ENCODE measurements at places on chromosomes 3 and 15.
A peak's percentile ranks its signal among the peaks of the same experiment; 100 is the strongest.

GRCh38 chr3:130692455-130692854 is 54.2 kb downstream of the PIK3R4 start:
- no peak for DNase-seq

- DNase-seq, result no peak
Observed at GRCh38 chr3:133246773-133247172, 153.1 kb upstream of the BFSP2 start.

- DNase-seq, result no peak
Observed at GRCh38 chr15:48266024-48266689, 60.1 kb downstream of the SLC12A1 start.

DNA sequence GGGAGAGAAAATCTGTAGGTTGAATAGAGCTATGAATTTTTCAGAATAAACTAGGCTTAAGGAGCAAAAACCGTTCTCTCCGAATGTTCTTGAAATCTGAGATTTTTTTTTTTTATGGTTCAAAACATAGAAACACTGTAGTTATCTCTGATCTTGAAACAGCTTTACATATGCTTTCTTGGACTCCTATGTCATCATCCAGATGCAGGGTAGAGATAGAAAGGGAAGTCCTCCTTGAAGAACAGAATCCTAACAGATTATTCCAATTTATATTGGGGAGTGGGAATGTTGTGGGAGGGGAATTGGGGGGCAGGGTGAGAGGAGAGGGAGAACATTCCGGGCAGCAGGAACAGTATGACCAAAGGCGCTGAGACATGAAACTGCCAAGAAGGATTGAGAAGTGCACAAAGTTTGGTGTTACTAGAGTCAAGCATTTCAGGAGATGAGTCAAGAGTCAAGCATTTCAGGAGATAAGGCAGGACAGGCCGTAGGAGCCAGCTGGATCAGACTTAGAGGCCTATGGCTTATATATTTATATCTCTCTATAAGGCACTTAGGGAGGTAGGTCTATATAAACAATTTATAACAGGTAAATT is 21.9 kb upstream of the ST3GAL6 start:
- peak; percentile 18 for DNase-seq

DNA sequence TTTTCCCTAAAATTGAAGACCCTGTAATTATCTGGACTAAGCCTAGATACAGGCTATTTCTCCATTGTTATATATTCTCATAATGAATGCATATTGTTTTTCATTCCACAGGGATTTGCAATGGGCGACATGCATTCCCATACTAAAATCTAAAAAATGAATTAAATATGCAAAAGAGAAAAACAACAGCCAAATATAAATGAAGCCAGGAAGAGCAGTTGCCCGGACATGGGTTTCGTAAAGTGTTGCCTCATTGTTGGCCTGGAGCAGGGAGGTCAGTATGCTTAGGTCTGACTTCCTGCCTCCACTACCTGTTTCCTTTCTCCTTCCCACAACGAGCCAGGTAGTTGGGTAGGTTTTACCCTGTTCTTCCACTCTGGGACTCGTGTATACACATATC is 27.1 kb upstream of the SLCO3A1 start:
- no peak for DNase-seq

GRCh38 chr3:54176106-54176505 is 53.8 kb downstream of the CACNA2D3 start:
- DNase-seq, result no peak

- no peak for DNase-seq
Observed at GRCh38 chr3:58055314-58055713, 47.1 kb downstream of the FLNB start.
